Type B pancreatic cell (in vitro differentiated cells): ENCODE measurements at places on chromosomes 5 and 9. TPM values are rescaled to one million over a fixed set of nuclear protein-coding genes. Genes with fewer than 3 reads are reported as not detected.

The PSAT1 gene
- 68.9 and 74.2 TPM in 2 replicates for total RNA-seq

GRCh38 chr5:134095887-134096589 lies 18.4 kb upstream of the TCF7 start:
- H3K4me3 ChIP-seq: no peak overlapping the region
- H3K27me3 ChIP-seq: no peaks in the 10 kb centered on the region
- peaks cover 30% of the 10 kb centered on the region for H3K4me1 ChIP-seq
- no peak for DNase-seq
- no peak overlapping the region for H3K27ac ChIP-seq

The ABCA2 gene
- total RNA-seq: 44.7 and 47.7 TPM in 2 replicates

- H3K4me3 ChIP-seq: no peak overlapping the region
- no peak overlapping the region for H3K27ac ChIP-seq
- no peak for DNase-seq
- no peaks in the 10 kb centered on the region for H3K36me3 ChIP-seq
- no peaks in the 10 kb centered on the region for H3K4me1 ChIP-seq
Measured at GRCh38 chr5:20832204-20833080, 844.4 kb upstream of the CDH18 start.

DNA sequence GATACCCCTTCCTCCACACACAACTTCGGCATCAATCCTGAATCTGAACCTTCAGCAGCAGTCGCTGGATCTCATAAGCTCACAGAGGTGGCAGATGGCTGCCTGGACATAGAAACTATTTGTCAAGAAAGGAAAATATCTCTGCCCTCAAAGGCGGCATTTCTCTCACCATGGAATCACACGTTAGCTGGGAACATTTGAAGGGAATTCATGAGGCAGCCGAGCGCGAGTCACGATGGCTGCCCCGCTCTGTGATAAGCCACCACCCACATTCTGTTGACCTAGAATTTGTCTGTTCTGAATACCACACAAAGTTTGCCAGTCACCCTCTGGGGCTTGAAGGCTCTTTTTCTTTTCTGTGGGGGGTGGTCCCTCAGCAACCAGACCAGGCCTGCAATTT lies 157.9 kb downstream of the FSTL4 start:
- no peak overlapping the region for H3K4me3 ChIP-seq
- H3K27me3 ChIP-seq: no peaks in the 10 kb centered on the region

The FOXD4L4 gene
- total RNA-seq: 0.51 TPM in 1 of 2 replicates, not detected in the other

- no peak overlapping the region for H3K27ac ChIP-seq
- no peaks in the 10 kb centered on the region for H3K27me3 ChIP-seq
- peaks cover 11% of the 10 kb centered on the region for H3K4me1 ChIP-seq
- DNase-seq: no peak
Measured at GRCh38 chr5:67416133-67416937, 219.7 kb upstream of the CD180 start.

DNA sequence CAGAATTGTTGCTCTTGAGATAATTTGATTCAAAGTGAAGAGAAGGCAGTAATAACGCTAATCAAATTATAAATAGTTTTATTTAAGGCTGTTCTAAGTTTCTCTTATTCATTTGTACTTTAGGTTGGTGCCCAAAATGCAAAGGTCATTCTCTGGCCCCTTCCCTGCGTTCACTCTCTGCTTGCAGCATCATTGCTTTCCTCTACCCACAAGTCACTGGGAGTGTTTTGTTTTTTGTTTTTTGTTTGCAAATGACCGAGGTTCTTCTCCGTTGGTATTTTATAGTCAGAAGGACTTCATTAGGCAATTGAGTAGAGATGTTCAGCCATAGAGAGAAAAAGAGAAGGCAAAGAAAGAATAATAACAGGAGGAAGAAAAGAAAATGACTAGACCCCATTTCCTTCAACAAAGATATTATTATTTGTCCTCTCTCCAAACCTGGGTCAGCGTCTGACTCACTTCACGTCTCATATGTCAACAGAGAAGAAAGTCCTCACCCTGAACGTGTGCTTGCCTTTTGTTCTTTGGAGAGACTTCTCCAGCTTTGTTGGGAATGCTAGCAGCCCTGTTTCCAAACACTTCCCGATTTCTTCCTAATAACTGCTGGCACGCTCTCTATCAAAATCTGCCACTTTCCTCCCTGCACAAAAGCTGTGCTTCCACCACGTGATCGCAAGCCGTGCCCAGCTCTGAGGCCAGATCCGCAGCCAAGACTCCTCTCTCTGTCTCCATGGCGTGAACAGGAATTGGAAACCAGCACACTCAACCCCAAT lies 119.8 kb downstream of the EBF1 start:
- H3K36me3 ChIP-seq: no peaks in the 10 kb centered on the region
- H3K27me3 ChIP-seq: peaks cover 16% of the 10 kb centered on the region
- peak overlapping the region; percentile 35 for H3K27ac ChIP-seq
- H3K4me1 ChIP-seq: peaks cover 44% of the 10 kb centered on the region
- peak overlapping the region; percentile 68 for H3K4me3 ChIP-seq
- DNase-seq: no peak

- DNase-seq: no peak
- H3K4me1 ChIP-seq: peaks cover 43% of the 10 kb centered on the region
- peaks cover 23% of the 10 kb centered on the region for H3K36me3 ChIP-seq
Measured at GRCh38 chr9:127550282-127550681, 61.8 kb upstream of the STXBP1 start.

- H3K4me1 ChIP-seq: peaks cover 26% of the 10 kb centered on the region
- peak overlapping the region; percentile 71 for H3K4me3 ChIP-seq
- DNase-seq: no peak
- H3K27me3 ChIP-seq: no peaks in the 10 kb centered on the region
Measured at GRCh38 chr5:60701321-60701968, 1.5 kb upstream of the DEPDC1B start.

- H3K27ac ChIP-seq: no peak overlapping the region
- no peaks in the 10 kb centered on the region for H3K4me1 ChIP-seq
- no peak for DNase-seq
- peaks cover 11% of the 10 kb centered on the region for H3K27me3 ChIP-seq
Measured at GRCh38 chr9:81470864-81471263, 218.5 kb downstream of the TLE1 start.

The FAM174A gene
- total RNA-seq: 14.2 and 17.8 TPM in 2 replicates

DNA sequence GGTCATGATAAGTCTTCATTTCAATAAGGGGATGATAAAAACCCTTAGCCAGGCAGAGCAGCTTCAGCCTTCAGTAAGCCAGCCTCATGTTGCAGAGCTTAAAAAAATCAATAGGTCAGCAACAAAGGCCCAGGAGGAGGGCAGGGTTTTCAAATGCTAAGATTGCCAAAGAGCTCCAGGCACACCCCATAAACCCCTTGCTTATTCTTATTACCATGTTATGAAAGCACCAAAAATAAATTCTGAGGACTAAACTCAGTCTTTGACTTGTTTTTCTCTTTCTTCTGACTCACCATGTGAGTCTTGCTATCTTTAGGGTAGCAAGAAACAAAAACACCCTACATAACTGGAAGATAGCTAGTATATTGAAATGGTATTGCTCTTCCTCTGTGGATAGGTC lies 317.1 kb downstream of the KCTD16 start:
- H3K27me3 ChIP-seq: peaks cover 10% of the 10 kb centered on the region
- peaks cover 6% of the 10 kb centered on the region for H3K4me1 ChIP-seq
- no peaks in the 10 kb centered on the region for H3K36me3 ChIP-seq
- no peak for DNase-seq
- H3K4me3 ChIP-seq: no peak overlapping the region

DNA sequence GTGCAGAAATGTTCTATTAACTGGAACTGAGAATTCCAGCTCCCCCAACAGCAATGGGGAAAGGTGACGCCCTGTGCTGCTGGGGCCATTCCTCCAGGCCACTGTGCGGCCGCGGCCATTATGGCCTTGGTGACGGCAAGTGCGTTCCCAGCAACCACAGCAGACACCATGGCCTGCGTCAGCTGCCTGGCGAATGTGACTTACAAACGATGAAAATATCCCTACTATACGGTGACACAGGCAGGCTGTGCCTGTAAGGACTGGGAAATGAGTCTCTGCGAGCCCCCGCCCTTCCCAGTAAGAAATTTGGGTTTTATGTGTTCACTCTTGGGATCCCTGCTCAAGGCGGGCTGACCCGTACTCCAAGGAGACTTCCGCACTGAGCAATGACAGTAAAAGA lies 20.6 kb downstream of the CLPTM1L start:
- no peak overlapping the region for H3K4me3 ChIP-seq
- H3K4me1 ChIP-seq: peaks cover 6% of the 10 kb centered on the region
- H3K27ac ChIP-seq: no peak overlapping the region

The CYSRT1 gene
- 0.86 and 1.5 TPM in 2 replicates for total RNA-seq

GRCh38 chr5:161344234-161344633 lies 202.3 kb downstream of the GABRB2 start:
- no peak overlapping the region for H3K27ac ChIP-seq
- H3K4me3 ChIP-seq: no peak overlapping the region
- no peaks in the 10 kb centered on the region for H3K27me3 ChIP-seq
- DNase-seq: no peak

The CCDC180 gene
- 2.2 and 7.0 TPM in 2 replicates for total RNA-seq

The ABHD17B gene
- 35.7 and 38.3 TPM in 2 replicates for total RNA-seq

DNA sequence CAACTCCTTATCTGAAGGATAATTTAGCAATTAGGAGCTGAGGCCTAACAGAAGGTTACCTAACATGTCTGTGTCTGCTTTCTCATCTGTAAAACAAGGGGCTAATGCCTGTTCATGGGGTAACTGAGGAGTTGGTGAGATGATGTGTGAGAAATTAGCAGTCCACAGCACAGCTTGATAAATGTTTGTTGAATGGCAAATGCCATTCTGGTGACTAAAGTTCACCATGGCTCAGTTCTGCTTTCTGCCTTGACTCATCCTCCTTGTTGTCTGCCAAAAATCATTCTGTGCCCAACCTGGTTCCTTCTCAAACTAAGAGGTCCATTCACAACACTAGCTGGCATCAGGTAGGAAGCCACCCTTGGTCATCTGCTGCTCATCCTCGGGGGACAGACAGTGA lies 552.0 kb upstream of the KLF4 start:
- H3K27me3 ChIP-seq: peaks cover 14% of the 10 kb centered on the region
- DNase-seq: no peak
- H3K4me1 ChIP-seq: no peaks in the 10 kb centered on the region
- no peak overlapping the region for H3K4me3 ChIP-seq
- H3K27ac ChIP-seq: no peak overlapping the region
- no peaks in the 10 kb centered on the region for H3K36me3 ChIP-seq

The STKLD1 gene
- 1.00 and 3.9 TPM in 2 replicates for total RNA-seq

The SPATA31D4 gene
- not detected in 2 replicates for total RNA-seq

DNA sequence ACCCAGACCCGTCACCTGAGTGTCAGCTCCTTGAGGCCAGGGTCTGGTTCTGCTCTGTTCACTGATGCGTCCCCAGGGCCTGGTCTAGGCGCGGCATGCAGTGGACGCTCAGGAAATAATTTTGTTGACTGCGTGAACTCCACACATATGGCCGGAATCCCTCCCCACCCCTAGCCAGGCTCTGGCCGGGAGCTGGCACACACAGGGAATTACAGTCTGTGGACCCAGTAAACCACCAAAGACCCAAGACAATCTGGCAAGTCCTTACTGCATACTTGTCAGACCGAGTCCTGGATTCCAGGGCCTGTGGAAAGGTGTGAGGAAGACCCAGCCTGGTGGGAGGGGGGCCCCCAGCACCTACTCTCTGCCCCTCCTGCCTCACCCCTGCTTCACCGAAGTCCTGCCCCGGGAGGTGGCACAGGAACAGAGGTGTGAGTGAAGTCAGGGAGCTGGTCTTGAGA lies 113.0 kb upstream of the IER5L start:
- H3K36me3 ChIP-seq: no peaks in the 10 kb centered on the region
- peak; percentile 58 for DNase-seq
- H3K27ac ChIP-seq: no peak overlapping the region
- peaks cover 24% of the 10 kb centered on the region for H3K4me1 ChIP-seq

DNA sequence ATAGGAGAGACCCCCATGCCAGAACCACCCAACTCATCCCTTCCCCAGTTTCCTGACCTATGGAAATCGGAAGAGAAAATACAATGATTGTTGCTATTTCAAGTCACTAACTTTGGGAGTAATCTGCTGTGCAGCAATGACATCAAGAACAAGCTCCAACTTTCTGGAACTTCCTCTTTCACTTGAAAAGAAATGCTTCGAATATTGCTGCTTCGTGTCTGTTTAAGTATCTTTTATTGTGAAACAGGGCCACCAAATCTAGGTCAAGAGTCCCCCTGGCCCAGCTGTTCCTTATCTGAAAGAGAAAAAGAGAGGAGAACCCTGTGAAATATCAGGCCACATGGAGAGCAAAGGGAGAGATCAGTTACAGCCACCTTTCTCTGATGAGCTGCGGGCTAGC lies 59.4 kb upstream of the DNAH5 start:
- no peaks in the 10 kb centered on the region for H3K36me3 ChIP-seq
- no peak overlapping the region for H3K27ac ChIP-seq
- DNase-seq: no peak
- H3K4me1 ChIP-seq: no peaks in the 10 kb centered on the region
- no peak overlapping the region for H3K4me3 ChIP-seq
- peaks cover 22% of the 10 kb centered on the region for H3K27me3 ChIP-seq

The MARCOL gene
- total RNA-seq: not detected in 2 replicates

DNA sequence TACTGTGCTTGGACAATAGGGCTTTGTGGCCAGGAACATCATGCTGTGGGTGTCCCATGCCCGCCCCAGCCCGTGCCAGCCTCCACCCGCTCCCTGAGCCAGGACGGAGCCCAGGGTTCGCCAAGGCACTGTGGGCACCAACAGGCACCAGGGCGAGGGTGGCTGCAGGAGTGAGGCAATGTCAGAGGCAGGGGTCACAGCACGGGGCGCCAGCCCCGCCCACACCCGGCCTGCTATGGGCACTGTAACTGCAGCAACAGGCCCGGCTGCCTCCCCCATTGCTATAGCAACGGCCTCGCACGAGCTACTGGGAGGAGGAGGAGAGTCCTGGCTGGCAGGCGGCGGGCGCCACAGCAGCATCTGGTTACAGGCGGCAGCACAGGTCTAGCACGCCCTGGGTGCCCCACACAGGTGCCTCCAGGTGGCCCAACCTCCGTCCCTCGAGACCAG lies 2.5 kb downstream of the ABCA2 start:
- peak overlapping the region; percentile 11 for H3K4me3 ChIP-seq
- no peaks in the 10 kb centered on the region for H3K27me3 ChIP-seq
- no peak overlapping the region for H3K27ac ChIP-seq
- H3K4me1 ChIP-seq: no peaks in the 10 kb centered on the region
- DNase-seq: no peak
- H3K36me3 ChIP-seq: no peaks in the 10 kb centered on the region

The PCDHA11 gene
- total RNA-seq: 5.2 and 8.1 TPM in 2 replicates

The CRAT gene
- total RNA-seq: 14.5 and 28.4 TPM in 2 replicates

- H3K27me3 ChIP-seq: peaks cover 4% of the 10 kb centered on the region
- no peak overlapping the region for H3K4me3 ChIP-seq
- DNase-seq: peak; percentile 61
- H3K27ac ChIP-seq: no peak overlapping the region
- H3K4me1 ChIP-seq: peaks cover 12% of the 10 kb centered on the region
- H3K36me3 ChIP-seq: no peaks in the 10 kb centered on the region
Measured at GRCh38 chr5:179262126-179262920, 82.9 kb downstream of the ADAMTS2 start.

The INSL6 gene
- total RNA-seq: not detected in 2 replicates

GRCh38 chr5:18764161-18764560 lies 1129.9 kb downstream of the TAF11L14 start:
- H3K27ac ChIP-seq: no peak overlapping the region
- no peaks in the 10 kb centered on the region for H3K4me1 ChIP-seq
- H3K4me3 ChIP-seq: no peak overlapping the region
- peaks cover 3% of the 10 kb centered on the region for H3K27me3 ChIP-seq
- H3K36me3 ChIP-seq: no peaks in the 10 kb centered on the region
